GM23248 (cell line): ENCODE measurements at places on chromosomes 2 and 18. TPM values are rescaled to one million over a fixed set of nuclear protein-coding genes. Genes with fewer than 3 reads are reported as not detected.
A peak's percentile ranks its signal among the peaks of the same experiment; 100 is the strongest.

Gene MLPH
- 10.8 and 14.9 TPM in 2 replicates for polyA plus RNA-seq

Gene CD207
- polyA plus RNA-seq = not detected in 2 replicates

Gene CNTNAP5
- polyA plus RNA-seq = not detected in 2 replicates

DNA sequence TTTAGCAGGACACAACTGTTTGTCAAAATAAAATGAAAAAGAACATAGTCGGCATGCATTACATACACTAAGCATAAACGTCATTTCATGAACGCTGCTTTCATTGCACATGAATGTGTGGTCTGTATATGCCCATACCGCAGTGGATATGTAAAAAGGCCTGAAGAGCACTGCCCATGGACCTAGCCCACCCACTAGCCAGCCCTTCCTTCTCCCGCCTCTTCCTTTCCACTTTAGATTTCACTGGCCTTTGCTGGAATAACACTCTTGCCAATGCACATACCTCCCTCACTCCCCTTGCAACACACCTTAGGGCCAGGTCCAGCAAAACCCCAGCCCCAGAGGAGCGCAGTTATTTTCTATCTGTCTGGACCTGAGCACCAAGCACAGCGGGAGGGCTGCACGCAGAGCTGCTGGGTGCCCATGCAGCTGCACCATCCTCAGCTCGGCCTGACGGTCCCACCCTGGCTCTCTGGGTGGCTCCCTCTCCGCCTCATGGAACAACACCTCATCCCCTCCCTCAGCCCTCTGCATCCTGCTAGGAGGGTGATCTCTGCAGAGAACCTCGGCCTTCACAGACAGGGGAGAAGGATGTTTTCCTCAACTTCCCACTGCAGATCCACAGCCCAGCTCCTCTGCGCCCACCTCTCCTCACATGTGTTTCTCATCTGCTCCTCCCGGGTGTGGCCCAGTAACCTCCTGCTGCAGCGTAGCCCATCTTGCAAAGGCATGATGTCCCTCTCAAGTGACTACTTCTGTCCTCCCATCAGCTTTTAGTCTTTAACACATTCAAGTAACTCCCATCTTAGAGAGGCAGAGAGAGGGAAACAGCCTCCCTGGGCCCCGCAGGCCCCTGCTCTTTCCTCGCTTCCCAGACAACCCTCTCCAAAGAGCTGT, 72.7 kb downstream of the FBXO15 start:
- no peak overlapping the region for H3K4me3 ChIP-seq
- no peak overlapping the region for H3K27ac ChIP-seq
- no peak for DNase-seq
- H3K4me1 ChIP-seq = no peaks in the 10 kb centered on the region
- peaks cover 9% of the 10 kb centered on the region for H3K27me3 ChIP-seq
- no peaks in the 10 kb centered on the region for H3K36me3 ChIP-seq

DNA sequence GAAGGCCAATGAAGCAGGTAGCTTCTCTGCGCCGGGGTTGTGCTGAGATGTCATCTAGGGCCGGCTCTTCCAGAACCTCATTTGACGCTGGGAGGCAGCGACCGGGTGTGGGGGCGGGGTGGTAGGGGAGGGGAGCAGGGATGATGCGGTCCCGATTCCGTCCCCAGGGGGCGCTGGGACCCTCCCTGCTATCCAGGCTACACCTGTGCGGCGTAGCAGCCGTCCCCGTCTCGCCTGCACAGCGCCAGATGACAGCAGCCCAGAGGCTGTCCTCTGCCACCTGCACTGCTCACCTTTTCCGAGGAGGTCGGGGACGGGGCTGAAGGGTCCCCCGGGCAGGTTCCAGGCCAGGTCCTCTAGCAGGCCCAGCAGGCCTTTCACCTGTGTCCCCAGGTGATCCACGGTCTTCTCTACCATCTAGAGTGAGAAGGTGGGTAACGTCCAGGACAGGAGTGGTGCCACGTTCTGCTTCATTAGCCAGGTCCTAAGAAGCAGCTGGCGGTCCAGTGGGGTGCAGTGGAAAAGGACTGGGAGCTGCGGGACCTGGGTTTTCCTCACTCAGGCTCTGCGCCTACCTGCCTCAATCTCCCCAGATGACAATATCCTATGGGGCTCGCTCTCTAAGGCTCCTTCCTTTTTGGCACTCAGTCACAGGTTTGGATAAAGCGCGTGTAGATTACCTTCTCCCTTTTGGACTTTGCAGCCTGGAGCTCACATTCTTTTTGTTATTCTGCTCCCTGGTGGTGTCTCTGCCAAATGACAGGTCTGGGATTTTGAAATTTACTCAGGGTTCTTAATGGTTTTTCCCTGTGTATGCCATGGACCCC, 56.0 kb upstream of the RAB6C start:
- peak; percentile 65 for DNase-seq
- H3K36me3 ChIP-seq = no peaks in the 10 kb centered on the region
- no peaks in the 10 kb centered on the region for H3K4me1 ChIP-seq

GRCh38 chr2:70380621-70381020, 78.8 kb upstream of the FAM136A start:
- H3K4me3 ChIP-seq = 0 out of 2 replicates have a peak overlapping the region, but pooled peaks have one; percentile 40
- no peaks in the 10 kb centered on the region for H3K27me3 ChIP-seq
- peak overlapping the region; percentile 88 for H3K27ac ChIP-seq
- peaks cover 21% of the 10 kb centered on the region for H3K4me1 ChIP-seq

DNA sequence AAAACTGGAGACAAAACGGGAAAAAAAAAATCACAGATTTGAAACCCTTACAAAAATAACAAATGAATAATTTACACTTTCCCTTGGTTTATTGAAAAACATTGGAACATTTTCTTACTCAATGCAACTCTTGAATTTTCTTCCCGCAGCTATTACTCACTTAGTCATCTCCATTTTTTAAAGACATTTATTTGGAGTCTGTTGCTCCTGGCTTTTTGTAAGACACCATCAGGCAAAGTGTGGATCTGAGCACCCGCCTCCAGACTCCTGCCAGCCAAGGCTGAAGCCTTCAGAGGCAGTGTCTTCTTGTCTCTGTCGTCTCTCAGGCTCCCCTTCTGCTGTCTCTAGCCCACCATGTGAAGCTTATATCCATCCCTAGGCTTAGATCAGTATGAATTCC, 46.2 kb downstream of the TRIB2 start:
- no peaks in the 10 kb centered on the region for H3K27me3 ChIP-seq
- peak; percentile 69 for DNase-seq
- H3K36me3 ChIP-seq = no peaks in the 10 kb centered on the region

- H3K4me1 ChIP-seq = peaks cover 43% of the 10 kb centered on the region
- peak; percentile 98 for DNase-seq
- peak overlapping the region; percentile 87 for H3K4me3 ChIP-seq
- H3K36me3 ChIP-seq = no peaks in the 10 kb centered on the region
- H3K27ac ChIP-seq = peak overlapping the region; percentile 99
- no peaks in the 10 kb centered on the region for H3K27me3 ChIP-seq
Observed at GRCh38 chr2:144516981-144517865, 2.7 kb downstream of the ZEB2 start.

- peaks cover 6% of the 10 kb centered on the region; the same call in 1 of the 2 replicates for H3K4me1 ChIP-seq
- H3K36me3 ChIP-seq = no peaks in the 10 kb centered on the region
- no peak overlapping the region for H3K4me3 ChIP-seq
- DNase-seq = no peak
- H3K27ac ChIP-seq = no peak overlapping the region
- peaks cover 10% of the 10 kb centered on the region for H3K27me3 ChIP-seq
Observed at GRCh38 chr2:100237770-100238169, 84.5 kb downstream of the LONRF2 start.

DNA sequence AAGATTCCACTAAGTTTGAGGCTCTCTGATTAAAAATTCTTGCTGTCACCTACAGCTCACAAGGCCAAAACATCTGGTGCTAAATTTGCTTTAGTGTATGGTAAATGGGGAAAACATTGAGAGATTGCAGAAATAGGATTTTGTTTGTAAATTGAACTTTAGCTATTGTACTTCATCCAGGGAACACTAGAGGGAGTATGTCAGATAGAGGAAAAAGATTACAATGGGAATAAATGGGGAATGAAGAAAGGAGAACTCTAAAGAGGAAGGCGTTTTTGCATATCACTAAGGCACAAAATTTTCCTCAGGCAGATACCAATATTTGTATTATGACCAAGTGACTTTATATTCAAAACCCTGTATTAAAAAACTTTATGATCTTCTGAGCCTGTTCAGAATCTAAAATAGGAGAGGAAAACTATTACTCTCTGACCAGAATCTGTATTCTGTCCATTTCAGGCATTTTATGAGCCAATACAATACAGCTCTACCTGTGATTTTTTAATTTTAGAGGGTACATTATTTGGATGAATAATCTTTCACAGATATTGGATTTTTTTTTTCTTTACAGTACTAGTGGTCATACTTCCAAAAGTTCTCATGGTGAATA, 52.3 kb upstream of the ITGB6 start:
- H3K27me3 ChIP-seq = no peaks in the 10 kb centered on the region
- no peak overlapping the region for H3K4me3 ChIP-seq
- H3K27ac ChIP-seq = no peak overlapping the region
- peak; percentile 53 for DNase-seq
- no peaks in the 10 kb centered on the region for H3K36me3 ChIP-seq

DNA sequence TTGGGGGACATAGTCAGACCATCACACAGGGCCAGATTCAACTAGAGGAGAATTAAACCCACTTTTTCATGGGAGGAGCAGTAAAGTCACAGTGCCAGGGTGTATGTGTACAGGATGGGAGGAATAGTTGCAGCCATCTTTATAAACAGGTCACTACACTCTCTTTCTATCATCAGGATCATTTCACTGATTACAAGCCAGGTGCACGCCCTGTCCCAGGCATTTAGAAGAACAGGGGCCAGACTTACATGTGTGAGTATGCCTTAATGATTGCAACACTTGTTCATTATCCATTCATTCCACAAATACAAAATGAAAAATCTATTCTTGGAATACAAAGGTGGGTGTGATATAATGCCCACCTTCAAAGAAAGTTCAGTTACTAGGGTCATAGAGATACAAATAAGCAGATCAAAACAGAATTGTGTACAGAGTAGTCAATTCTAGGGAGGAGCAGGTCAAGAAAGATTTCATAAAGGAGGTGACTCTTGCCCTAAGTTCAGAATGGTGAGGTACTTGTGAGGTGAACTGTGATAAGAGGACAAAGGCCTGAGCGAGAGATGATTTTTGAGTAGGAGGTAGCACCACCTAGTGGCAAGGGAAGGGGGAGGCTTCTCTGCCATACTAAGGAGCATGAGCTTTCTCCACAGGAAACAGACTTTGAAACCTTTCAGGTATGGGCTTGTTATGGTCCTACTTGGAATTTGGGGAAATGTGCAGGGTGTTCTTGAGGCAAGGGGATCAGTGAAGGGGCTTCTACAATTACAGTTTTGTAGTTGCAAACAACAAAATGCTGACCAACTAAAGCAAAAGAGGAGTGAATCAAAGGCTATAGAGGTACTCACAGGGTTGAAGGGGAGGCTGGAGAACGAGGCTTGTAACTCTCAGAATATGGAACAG, 156.3 kb downstream of the SUCLG1 start:
- no peak overlapping the region for H3K4me3 ChIP-seq
- no peaks in the 10 kb centered on the region for H3K4me1 ChIP-seq
- H3K36me3 ChIP-seq = no peaks in the 10 kb centered on the region
- peaks cover 6% of the 10 kb centered on the region; the same call in 1 of the 2 replicates for H3K27me3 ChIP-seq
- no peak overlapping the region for H3K27ac ChIP-seq

DNA sequence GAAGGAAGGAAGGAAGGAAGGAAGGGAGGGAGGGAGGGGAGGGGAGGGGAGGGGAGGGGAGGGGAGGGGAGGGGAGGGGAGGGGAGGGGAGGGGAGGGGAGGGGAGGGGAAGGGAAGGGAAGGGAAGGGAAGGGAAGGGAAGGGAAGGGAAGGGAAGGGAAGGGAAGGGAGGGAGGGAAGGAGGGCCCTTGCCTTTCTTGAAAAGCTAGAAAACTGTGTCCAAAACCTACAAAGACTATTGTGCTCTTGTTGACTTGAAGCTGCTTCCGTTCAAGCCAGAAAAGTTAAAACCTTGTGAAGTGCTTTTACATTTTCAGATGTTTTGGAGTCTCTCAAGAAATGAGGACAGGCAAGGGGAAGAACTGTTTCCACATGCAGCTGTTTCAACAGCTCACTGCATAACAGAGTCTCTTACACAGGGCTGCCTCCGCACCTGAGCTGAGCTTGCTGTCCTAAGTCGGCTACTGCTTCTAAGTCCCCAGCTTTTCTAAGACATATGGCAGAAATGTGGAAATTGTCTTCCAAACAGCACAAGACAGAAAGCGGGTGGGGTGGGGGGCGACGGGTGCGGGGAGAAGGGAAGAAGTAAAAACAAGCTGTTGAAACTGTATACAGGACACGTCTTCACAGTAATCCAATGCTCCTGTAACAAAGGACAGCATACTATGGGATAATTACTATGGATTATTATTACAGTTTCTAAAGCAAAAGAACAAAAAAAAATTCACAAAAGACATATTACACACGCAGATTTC, 46.1 kb downstream of the BCL11A start:
- no peaks in the 10 kb centered on the region for H3K27me3 ChIP-seq
- H3K4me1 ChIP-seq = peaks cover 7% of the 10 kb centered on the region; the same call in 1 of the 2 replicates
- no peak for DNase-seq
- no peak overlapping the region for H3K27ac ChIP-seq
- no peaks in the 10 kb centered on the region for H3K36me3 ChIP-seq
- H3K4me3 ChIP-seq = no peak overlapping the region

GRCh38 chr2:43311276-43311675, 84.9 kb upstream of the ZFP36L2 start:
- H3K36me3 ChIP-seq = no peaks in the 10 kb centered on the region
- H3K27ac ChIP-seq = no peak overlapping the region
- peaks cover 35% of the 10 kb centered on the region for H3K4me1 ChIP-seq
- no peak overlapping the region for H3K4me3 ChIP-seq
- no peaks in the 10 kb centered on the region for H3K27me3 ChIP-seq

- H3K27me3 ChIP-seq = no peaks in the 10 kb centered on the region
- H3K4me3 ChIP-seq = no peak overlapping the region
- H3K4me1 ChIP-seq = no peaks in the 10 kb centered on the region
- no peak overlapping the region for H3K27ac ChIP-seq
Observed at GRCh38 chr2:228378696-228379425, 197.4 kb upstream of the SPHKAP start.
